CD8-positive, alpha-beta memory T cell (primary cell): ENCODE measurements at places on chromosomes 6 and 20. TPM values are rescaled to one million over a fixed set of nuclear protein-coding genes. Genes with fewer than 3 reads are reported as not detected.

Gene PNLDC1
- 0.80 TPM for total RNA-seq

Gene MLN
- total RNA-seq = not detected

Gene AKAP12
- total RNA-seq = 1.1 TPM

Gene RIOK1
- total RNA-seq = 59.4 TPM

Gene SPATA25
- 0.98 TPM for total RNA-seq

DNA sequence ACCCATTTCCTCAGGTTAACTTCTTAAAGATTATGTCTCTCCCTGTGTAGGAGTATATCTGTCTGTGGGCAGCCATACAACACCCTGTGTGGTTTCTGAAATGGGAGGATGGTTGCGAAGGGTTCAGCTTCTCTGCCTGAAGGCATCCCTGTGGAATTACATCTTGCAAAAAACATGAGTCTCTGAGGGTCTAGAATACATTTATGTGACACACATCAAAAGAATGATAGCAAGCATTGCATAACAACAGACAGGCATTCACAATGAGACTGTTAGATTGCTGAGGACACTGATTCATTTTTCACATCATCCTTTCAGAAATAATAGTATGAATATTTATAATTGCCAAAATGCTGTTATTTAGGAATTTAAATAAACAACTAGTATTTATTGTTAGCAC lies 670.9 kb downstream of the HTR1B start:
- no peaks in the 10 kb centered on the region for H3K4me1 ChIP-seq
- H3K36me3 ChIP-seq = no peaks in the 10 kb centered on the region
- no peak overlapping the region for H3K27ac ChIP-seq
- H3K4me3 ChIP-seq = no peak overlapping the region
- H3K27me3 ChIP-seq = no peaks in the 10 kb centered on the region
- DNase-seq = no peak

- H3K27me3 ChIP-seq = no peaks in the 10 kb centered on the region
- H3K36me3 ChIP-seq = no peaks in the 10 kb centered on the region
- no peak for DNase-seq
- H3K4me3 ChIP-seq = no peak overlapping the region
These were observed 1.1 kb upstream of the RNF24 start for GRCh38 chr20:4016340-4017050.

DNA sequence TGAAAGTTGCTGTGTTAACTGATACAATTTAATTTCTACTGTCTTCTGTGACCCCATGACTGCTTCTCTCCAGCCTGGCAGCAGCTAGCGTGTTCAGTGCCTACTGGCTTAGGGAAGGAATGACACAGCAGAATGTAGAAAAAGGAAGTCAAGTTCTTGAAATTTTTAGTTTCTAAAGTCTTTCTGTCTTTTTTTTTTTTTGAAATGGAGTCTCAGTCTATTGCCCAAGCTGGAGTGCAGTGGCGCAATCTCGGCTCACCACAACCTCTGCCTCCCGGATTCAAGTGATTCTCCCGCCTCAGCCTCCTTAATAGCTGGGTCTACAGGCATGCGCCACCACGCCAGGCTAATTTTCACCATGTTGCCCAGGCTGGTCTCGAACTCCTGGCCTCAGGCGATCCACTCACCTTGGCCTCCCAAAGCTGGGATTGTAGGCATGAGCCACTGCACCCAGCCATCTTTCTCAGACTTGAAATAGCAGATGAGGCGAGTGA lies 39.3 kb downstream of the PCNA start:
- H3K27ac ChIP-seq = no peak overlapping the region
- peaks cover 25% of the 10 kb centered on the region for H3K4me1 ChIP-seq
- no peaks in the 10 kb centered on the region for H3K36me3 ChIP-seq
- H3K27me3 ChIP-seq = no peaks in the 10 kb centered on the region
- no peak overlapping the region for H3K4me3 ChIP-seq

DNA sequence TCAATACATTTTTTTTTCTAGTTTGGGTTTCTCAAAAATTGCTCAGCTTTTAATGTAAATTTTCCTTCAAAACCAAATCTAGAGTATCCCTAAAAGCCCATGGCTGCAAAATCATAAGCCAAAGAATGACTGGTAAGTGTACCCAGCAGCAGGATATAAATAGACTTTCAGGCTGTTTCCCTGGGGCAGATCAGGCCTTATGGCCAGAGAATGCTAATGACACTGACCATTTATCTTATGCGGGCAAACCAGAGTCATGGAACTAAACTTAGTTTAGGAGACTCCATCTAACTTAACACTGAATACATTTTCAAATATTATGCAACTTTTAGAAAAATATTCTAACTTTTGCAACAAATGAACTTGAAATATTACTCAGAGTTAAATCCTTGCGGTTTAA lies 7.4 kb downstream of the OSER1 start:
- H3K36me3 ChIP-seq = peaks cover 42% of the 10 kb centered on the region
- DNase-seq = no peak
- no peaks in the 10 kb centered on the region for H3K27me3 ChIP-seq
- H3K4me3 ChIP-seq = no peak overlapping the region

- DNase-seq = no peak
- no peak overlapping the region for H3K4me3 ChIP-seq
- no peaks in the 10 kb centered on the region for H3K4me1 ChIP-seq
- H3K27me3 ChIP-seq = no peaks in the 10 kb centered on the region
- H3K27ac ChIP-seq = no peak overlapping the region
These were observed 540.9 kb upstream of the MAP3K7 start for GRCh38 chr6:91127752-91128151.

DNA sequence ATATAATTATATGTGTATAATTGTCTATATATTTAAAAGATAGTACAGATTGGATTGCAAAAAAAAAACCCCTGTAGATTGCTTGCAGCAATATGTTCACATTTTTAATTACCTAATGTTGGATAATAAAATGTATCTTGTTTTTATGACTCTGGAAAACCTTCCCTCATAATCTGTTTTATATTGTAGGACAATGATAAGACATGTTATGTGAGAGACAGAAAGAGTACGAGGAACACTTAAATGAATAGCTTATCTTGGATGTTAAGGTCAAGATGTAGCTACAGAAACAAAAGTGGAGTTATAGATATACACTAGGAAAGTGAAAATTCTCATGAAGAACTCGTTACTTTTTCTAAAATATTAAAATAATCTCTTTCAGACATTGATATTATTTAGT lies 691.6 kb upstream of the IMPG1 start:
- H3K27ac ChIP-seq = no peak overlapping the region
- no peak overlapping the region for H3K4me3 ChIP-seq
- no peaks in the 10 kb centered on the region for H3K4me1 ChIP-seq
- no peaks in the 10 kb centered on the region for H3K27me3 ChIP-seq
- no peaks in the 10 kb centered on the region for H3K36me3 ChIP-seq
- no peak for DNase-seq

- H3K4me3 ChIP-seq = no peak overlapping the region
- no peaks in the 10 kb centered on the region for H3K27me3 ChIP-seq
- no peak overlapping the region for H3K27ac ChIP-seq
- peaks cover 17% of the 10 kb centered on the region for H3K4me1 ChIP-seq
- no peaks in the 10 kb centered on the region for H3K36me3 ChIP-seq
These were observed 179.7 kb downstream of the BCAS1 start for GRCh38 chr20:53890443-53891305.

DNA sequence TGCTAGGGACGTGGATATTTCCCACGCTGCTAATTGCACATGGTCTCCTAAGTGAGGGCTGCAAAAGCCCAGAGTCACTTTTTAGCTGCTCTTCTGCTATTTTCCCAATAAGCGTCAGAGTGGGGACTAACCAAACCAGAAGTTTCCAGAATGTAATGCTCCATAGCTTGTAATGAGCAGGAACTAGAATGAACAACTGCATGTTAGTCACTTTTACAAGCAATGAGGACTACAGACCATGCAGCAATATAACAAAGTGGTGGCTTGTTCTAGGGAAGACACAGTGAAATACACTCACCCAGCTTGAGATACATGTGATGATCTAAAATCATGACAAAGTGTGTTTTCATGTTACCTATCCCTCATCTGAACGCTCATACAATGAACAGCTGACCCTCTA lies 314.1 kb upstream of the SGK1 start:
- H3K27me3 ChIP-seq = no peaks in the 10 kb centered on the region
- no peak for DNase-seq
- H3K4me3 ChIP-seq = no peak overlapping the region
- peaks cover 5% of the 10 kb centered on the region for H3K4me1 ChIP-seq
- H3K27ac ChIP-seq = no peak overlapping the region

DNA sequence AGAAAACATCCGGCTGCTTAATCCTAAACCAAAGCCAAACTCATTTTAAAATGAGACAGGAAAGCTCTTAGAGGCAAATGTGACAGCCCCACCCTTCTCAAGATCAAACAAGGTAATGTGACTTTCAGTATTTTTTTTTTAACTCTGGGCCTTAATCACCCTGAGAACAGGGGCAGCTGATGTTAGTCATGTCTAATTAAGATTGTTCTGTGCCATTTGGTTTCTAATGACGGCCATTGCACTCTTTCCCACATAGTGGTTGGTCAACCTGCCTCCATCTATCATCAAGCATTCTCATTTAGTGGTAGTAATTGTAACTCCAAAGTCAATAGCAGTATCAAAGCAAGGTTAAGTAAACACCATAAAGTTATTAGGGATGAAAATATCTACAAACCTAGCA lies 191.6 kb upstream of the EXOC2 start:
- no peak overlapping the region for H3K4me3 ChIP-seq
- no peak overlapping the region for H3K27ac ChIP-seq
- DNase-seq = no peak
- H3K27me3 ChIP-seq = no peaks in the 10 kb centered on the region
- no peaks in the 10 kb centered on the region for H3K4me1 ChIP-seq

GRCh38 chr6:154637392-154637791 lies 95.8 kb upstream of the SCAF8 start:
- H3K27ac ChIP-seq = no peak overlapping the region
- H3K4me1 ChIP-seq = no peaks in the 10 kb centered on the region
- no peak overlapping the region for H3K4me3 ChIP-seq
